Astrocyte of the cerebellum (primary cell): ENCODE measurements at places on chromosomes 2 and 18.

- DNase-seq = no peak
Measured at GRCh38 chr2:8606226-8606625, 75.6 kb upstream of the ID2 start.

DNA sequence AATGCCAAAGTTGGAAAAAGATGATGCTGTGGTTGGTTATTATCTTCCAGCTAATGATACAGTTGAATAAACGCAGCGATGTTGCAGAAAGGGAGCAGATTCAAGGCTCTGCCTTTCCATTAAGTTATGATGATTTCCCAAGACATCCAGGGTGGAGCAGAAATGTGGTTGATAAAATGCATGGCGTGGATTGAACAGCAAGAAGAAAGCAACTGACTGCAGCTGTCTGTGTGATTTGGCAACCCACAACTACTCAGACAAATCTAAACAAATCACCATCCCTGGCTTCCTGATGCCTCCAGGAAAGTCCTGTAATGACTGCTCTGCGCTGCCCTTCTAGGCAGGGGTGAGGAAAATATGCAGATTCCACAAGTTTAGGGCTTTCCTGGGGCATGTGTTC lies 166.3 kb downstream of the NRP2 start:
- DNase-seq = no peak

DNA sequence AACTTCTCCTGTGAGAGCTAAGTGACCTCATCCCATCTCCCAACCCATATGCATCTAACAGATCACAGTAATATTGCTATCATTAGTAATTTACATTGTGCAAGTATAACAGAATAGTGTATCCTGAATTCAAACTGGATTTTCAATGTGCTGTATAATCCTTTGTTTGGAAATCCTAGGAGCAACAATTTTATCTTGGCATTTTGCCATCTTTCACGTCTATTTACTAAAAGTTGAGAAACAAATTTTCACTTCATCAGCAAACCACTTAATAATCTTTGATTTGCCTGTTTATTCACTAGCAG lies 3.8 kb downstream of the HNRNPLL start:
- DNase-seq = no peak

DNA sequence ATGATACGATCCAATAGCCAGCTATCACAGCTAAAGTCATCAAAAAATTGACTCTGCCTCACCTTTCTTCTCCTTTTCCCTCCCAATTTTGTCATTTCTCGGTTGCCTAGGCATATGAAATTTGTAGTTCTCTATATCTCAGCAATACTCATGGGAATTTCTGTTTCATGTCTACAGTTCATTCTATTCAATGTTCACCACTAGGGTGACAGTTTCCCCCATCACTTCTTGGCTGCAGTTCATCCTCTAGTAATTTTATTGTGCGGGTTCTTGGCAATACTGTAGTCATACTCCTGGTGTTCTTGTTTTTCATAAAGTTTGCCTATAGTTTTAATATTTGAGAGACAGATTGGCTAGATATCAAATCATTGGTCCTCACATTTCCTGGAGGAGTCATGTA lies 872.2 kb upstream of the ID2 start:
- no peak for DNase-seq

DNA sequence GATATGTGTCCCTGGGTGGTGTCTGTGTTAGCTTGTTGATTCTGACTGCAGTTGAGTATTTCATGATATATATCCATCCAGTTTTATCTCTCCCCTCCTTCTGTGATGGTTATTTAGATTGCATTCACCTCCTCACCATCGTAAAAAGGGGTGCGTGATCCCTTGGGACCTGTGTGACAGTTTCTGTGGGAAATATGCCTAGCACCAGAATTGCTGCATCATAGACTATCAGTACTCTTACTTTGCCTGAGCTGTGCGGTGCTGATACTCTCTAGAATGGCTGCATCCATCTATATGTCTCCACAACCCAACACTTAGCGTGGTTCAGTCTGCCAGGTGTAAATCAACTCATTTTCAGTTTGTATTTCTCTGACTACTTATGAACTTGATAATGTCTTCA lies 34.3 kb downstream of the PKP4 start:
- DNase-seq = no peak
